ENCODE measurements at places on chromosomes 2 and 18. TPM values are rescaled to one million over a fixed set of nuclear protein-coding genes. Genes with fewer than 3 reads are reported as not detected.

DNA sequence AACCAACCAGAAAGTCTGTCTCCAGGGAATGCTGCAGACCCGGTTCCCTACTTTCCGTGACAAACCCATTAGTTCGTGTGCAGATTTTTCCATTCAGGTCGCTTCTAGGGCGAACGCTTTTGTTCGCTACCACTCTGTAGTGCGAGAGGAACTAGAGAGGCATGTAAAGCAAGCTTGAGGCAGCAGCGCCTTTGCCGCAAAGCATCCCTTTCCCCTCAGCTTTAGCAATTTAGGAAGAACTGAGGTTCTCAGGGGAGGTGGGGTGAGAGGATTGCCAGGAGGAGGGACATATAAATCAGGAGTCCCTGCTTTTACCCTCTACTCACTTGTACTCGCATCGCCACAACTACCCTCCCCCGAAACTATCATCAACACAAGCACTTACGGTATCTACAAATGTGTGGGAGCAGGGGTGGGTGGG, 748 bp upstream of the ZNF804A start:
- no peak for DNase-seq

SUCLG1 gene
- 91.1 TPM for total RNA-seq

DNA sequence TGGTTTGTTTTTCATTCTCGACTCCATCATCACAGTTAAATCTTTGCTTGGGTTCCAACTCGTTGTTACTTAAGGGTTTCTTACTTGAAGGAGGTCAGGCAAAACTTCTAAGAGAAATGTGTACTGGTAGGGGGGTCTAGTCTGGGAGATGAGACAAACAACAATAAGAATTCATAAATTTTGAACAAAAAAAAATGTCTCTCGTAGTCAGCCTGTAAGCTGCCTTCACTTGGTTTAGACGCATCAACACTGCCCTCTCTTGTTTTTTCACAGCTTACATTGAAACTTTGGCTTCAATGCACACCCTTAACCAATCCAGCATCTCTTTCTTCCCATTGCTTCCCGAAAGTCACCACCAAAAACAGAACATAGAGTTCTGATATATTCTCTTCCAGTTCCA, 576.4 kb upstream of the PIK3C3 start:
- DNase-seq: no peak

IL37 gene
- not detected for total RNA-seq

TDRD15 gene
- total RNA-seq: 0.06 TPM

DNA sequence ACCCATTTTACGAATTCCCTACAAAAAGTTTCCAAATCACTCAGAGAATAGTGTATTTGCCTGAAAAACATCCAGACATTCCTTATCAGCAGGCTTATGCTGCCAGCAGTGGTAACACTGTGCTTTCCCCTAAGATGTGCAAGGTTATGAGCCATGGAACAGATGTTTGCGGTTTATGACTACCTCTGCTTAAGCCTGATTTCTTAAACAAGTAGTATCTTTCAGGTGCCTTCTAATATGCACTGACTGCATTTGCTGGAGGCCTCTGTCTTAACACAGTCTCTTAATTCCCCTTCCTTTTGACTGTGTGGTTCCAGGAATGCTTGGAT, 54.8 kb downstream of the CDC42EP3 start:
- DNase-seq: no peak

UGT1A5 gene
- total RNA-seq: not detected

DNA sequence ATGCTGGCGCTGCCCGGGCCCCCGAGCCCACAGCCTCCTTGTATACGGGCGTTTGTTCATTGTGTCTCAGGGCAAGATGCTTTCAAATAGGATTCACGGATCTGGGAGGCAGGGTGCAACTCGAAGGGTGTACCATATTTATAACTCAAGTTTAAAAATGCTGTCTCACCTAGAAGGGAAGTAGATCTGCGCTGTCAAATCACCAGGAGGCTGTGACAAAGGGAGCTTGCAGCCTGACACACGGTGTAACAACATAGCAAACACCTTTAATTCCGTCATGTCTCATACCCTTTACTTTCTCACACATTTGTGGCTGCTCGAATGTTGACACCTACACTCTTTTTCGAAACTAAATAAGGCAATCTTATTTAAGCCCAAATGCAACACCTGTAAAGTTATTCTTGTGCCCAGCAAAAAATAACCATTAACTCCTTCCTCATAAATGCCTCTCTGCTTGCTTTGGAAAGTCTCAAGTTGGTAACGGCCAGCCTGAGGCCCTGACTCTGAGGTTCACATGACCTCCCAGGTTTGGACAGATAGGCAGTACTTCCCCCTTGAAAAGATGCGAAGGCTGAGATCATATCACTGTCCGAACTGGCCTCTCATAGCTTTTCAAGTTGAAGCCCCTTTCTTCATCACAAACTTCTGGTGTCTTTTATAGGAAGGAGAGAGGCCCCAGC, 11.6 kb downstream of the ZEB2 start:
- no peak for DNase-seq

DNA sequence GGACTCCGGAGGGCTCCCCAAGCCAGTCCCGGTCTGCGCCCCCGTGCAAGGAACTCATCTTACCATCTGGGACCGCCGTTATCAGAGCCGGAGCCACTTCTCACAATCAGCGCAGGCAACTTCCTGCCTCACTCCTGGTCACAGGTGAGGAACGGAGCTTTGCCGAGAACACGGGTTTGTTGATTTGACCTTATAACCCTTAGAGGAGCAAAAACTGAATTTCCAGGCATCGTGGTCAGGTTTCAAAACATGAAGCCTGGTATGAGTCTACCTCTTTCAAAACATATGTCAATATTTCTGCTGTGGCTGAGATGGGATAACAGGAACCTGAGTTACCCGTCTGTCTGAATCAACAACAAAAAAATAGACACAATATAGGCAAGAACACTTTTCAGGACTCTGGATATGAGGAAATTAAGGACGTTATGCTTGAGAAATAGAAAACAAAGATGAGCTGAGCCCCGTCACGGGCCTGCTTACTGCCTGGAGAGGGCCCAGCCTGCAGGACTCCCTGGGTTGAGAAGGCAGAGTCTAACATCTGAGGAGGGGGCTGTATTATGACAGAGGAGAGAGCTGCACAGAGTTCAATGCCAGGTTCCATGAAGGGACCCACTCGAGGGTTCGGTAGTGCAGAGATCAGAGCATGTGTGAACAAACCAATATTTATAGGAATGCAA, 148.7 kb downstream of the NDUFA10 start:
- peak; percentile 87 for DNase-seq

GRCh38 chr2:89780318-89780717, 1088.8 kb downstream of the RPIA start:
- no peak for DNase-seq

GRCh38 chr2:168396131-168396530, 59.9 kb upstream of the CERS6 start:
- DNase-seq: no peak

VWC2L gene
- not detected for total RNA-seq
